Right atrium auricular region (tissue), 2 donors: ENCODE measurements at places on chromosomes 6 and 20.

GRCh38 chr6:11804701-11805100 is 26.1 kb upstream of the ADTRP start:
- H3K36me3 ChIP-seq, result no peaks in the 10 kb centered on the region
- H3K27ac ChIP-seq, result no peak overlapping the region
- H3K27me3 ChIP-seq, result no peaks in the 10 kb centered on the region
- DNase-seq, result no peak
- H3K4me1 ChIP-seq, result peaks cover 4% of the 10 kb centered on the region

DNA sequence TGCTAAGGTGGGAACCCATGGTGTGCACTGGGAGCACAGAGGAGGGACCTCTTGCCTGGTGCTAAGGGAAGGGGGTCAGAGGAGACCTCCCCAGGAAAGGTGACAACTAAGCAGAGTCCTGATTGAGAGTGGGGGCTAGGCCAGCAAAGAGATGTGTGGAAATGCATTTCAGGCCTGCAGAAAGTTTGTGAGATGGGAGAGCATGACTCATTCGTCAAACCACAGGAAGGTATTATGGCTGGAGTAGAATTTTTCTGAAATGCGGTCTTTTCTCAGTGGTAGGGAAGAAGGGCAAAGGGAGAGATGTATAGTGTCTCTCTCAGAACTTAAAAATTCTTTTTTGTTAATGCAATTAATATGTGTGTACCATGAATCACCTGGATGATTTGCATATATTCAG is 23.6 kb upstream of the EDN1 start:
- no peaks in the 10 kb centered on the region for H3K4me1 ChIP-seq
- no peaks in the 10 kb centered on the region for H3K27me3 ChIP-seq
- H3K4me3 ChIP-seq, result no peak overlapping the region
- DNase-seq, result no peak

- H3K4me3 ChIP-seq, result no peak overlapping the region
- H3K36me3 ChIP-seq, result no peaks in the 10 kb centered on the region
- no peak for DNase-seq
These were observed 5.0 kb downstream of the GCNT2 start for GRCh38 chr6:10526156-10526555.

DNA sequence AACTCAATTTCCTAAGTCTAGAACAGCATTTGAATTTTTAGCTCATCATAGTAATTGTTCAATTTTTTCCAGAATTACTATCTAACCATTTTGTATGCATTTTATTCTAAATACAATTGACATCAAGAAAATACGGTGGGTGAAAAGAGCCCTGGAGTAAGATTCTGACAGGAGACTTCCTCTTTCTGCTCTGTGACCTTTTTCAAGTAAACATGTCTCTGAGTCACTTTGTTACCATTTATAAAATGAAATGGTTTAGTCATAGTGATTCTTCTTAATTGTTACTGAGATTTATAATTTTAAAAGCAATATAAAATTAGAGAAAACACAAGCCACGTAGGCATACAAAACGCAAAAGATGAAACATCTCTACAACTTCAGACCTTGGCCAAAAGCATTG is 80.2 kb downstream of the PLCB1 start:
- no peak for DNase-seq
- no peak overlapping the region for H3K27ac ChIP-seq
- H3K4me3 ChIP-seq, result no peak overlapping the region

GRCh38 chr20:56773749-56774148 is 144.6 kb downstream of the TFAP2C start:
- H3K27me3 ChIP-seq, result no peaks in the 10 kb centered on the region
- H3K36me3 ChIP-seq, result no peaks in the 10 kb centered on the region
- H3K4me1 ChIP-seq, result peaks cover 2% of the 10 kb centered on the region
- no peak for DNase-seq

DNA sequence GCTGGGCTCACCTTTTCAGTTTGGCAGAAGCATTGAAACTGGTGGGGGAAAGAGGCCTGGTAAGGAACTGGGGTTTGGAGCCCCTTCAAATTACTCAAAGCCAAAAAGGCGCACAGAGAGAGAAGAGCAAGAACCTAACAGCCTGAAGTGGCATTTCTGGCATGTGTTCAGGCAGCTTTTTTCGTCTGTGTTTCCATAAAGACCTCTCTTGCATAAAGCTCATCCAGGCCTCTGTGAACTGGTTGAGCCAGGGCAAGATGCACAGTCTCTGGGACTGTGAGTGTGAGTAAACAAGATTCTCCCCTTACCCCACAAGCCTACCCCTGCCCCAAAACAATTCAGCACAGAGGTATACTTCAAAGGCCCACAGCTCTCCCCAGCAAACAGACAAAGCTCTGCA is 167.8 kb downstream of the QRSL1 start:
- no peaks in the 10 kb centered on the region for H3K36me3 ChIP-seq
- no peaks in the 10 kb centered on the region for H3K27me3 ChIP-seq
- H3K4me1 ChIP-seq, result no peaks in the 10 kb centered on the region
- no peak overlapping the region for H3K4me3 ChIP-seq
- no peak overlapping the region for H3K27ac ChIP-seq

GRCh38 chr20:44723391-44723790 is 8.2 kb downstream of the CCN5 start:
- H3K36me3 ChIP-seq, result no peaks in the 10 kb centered on the region
- no peak overlapping the region for H3K4me3 ChIP-seq
- H3K4me1 ChIP-seq, result peaks cover 35% of the 10 kb centered on the region
- H3K27ac ChIP-seq, result no peak overlapping the region
- H3K27me3 ChIP-seq, result no peaks in the 10 kb centered on the region

- no peak overlapping the region for H3K4me3 ChIP-seq
- H3K4me1 ChIP-seq, result no peaks in the 10 kb centered on the region
- DNase-seq, result no peak
- H3K27ac ChIP-seq, result no peak overlapping the region
These were observed 47.4 kb upstream of the FAM83D start for GRCh38 chr20:38878866-38879265.

- H3K36me3 ChIP-seq, result no peaks in the 10 kb centered on the region
- no peak overlapping the region for H3K4me3 ChIP-seq
- H3K27ac ChIP-seq, result no peak overlapping the region
- H3K27me3 ChIP-seq, result no peaks in the 10 kb centered on the region
- DNase-seq, result no peak
- no peaks in the 10 kb centered on the region for H3K4me1 ChIP-seq
These were observed 103.9 kb upstream of the PMEPA1 start for GRCh38 chr20:57813509-57814269.

- H3K27me3 ChIP-seq, result no peaks in the 10 kb centered on the region
- no peak overlapping the region for H3K4me3 ChIP-seq
- no peak for DNase-seq
- H3K36me3 ChIP-seq, result no peaks in the 10 kb centered on the region
- H3K27ac ChIP-seq, result no peak overlapping the region
- H3K4me1 ChIP-seq, result no peaks in the 10 kb centered on the region
These were observed 120.6 kb downstream of the TBX18 start for GRCh38 chr6:84643778-84644177.

DNA sequence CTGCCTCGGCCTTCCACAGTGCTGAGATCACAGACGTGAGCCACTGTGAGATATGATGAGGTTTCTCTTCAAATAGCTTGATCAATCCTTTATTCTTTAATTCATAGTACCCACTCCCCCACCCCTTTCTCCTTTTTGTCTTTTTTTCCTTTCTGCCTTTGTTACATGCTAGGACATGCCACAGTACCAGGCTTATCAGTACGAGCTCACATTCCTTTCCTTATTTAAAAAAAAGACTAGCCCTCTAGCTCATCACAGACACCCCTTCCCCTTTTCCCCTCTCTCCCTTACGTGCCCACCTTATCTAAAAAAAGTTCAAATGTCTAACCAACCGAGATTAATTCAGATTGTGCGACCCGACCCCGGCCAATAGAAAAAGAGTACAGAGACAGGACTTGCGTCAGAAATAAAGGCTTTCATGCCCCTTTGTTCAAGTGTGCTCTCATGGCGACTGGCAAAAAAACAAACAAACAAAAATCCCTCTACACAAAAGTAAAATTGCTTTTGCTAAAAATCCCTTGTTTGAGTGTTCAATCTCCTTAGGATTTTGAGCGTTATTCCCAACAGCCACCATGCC is 49.2 kb downstream of the MRAP2 start:
- no peaks in the 10 kb centered on the region for H3K36me3 ChIP-seq
- no peaks in the 10 kb centered on the region for H3K4me1 ChIP-seq
- H3K27me3 ChIP-seq, result no peaks in the 10 kb centered on the region
- H3K4me3 ChIP-seq, result no peak overlapping the region
- no peak overlapping the region for H3K27ac ChIP-seq
- DNase-seq, result no peak
